ENCODE measurements at places on chromosomes 1 and 21.

DNA sequence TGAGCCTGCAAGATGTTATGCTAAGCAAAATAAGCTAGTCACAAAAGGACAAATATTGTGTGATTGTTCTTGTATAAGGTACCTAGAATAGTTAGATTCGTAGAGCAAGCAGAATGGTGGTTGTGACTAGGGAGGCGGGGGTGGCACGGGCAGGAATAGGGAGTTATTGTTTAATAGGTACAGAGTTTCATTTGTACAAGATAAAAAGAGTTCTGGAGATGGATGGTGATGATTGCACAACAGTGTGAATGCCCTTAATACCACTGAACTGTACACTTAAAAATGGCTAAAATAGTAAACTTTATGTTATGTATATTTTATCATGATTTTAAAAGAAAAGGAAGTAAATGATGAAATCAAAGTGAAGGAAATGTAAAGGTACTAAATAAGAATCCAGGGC, 20.6 kb downstream of the LRRC42 start:
- no peak for DNase-seq

DNA sequence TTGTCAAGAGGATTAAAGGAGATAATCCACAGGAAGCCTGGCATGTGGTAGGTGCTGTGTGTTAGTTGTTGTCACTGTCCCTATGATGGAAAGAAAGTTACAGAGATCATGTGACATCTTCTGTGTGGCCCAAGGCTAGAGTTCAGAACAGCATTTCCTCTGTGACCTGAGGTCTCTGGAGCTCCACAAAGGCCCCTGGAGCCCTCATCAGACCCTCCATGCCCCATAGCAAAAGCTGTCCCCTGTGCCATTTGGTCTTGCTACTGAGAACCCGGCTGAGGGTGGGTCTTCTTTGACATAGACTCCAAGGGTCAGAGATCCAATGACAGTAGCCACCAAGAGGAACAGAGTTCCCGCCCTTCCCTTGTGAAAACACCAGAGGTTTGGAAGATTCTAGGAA, 8.1 kb downstream of the CELA2B start:
- no peak for DNase-seq

- no peak for DNase-seq
Measured at GRCh38 chr1:186634511-186634910, 45.7 kb downstream of the PTGS2 start.

DNA sequence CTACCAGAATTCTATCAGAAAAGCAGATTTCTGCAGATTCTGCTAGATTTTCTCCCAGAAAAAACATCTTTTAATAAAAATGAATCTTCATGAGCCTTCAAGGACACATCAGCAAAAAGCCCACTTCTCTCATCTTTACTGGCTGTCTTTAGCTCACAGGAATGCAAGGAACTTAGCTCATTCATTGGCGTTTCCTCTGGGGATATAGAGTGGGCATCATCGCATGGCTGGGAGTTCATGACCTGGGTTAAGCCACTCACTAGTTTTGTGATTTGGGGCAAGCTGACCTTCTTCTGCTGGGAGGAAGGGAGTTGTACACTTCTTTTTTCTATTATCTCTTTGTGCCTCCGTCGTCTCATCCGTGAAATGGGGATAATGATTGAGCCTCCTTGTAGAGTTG, 149.7 kb downstream of the KAZN start:
- DNase-seq = no peak

DNA sequence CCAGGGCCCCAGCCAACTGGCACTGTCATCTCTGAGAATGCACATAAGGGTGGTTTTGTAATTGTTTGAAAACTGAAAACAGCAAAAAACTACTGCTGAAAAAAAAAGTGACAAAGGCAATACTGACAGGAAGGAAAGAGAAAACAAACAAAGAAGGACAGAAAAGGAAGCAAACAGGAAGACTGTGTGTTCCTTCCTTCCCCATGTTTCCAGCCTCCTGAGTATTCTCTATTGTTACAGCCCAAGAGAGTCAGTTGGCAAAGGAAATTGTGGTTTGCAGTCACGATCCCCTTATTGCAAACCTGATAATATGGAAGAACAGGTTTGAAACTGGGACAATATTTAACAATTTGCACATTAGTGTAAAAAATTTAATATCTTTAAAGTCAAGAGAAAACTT, 1177.6 kb downstream of the PLA2G4A start:
- DNase-seq = no peak

DNA sequence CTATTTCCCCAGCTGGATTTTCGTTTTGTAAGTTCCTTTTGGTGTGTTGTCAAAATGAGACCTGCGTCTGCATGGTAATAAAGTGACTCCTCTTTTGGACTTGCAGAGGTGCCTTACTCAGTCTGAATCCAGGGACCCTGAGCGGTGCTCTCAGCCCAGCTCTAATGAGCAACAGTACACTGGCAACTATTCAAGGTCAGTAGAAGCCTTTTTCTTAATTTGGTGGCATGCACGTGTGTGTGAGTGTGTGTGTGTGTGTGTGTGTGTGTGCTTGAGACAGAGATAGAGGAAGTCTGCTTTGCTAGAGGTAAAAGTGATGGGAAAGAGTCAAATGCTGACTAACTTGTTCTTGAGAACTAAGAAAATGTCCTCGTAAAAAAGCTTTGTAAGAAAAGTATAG, 105.4 kb downstream of the CD247 start:
- no peak for DNase-seq

DNA sequence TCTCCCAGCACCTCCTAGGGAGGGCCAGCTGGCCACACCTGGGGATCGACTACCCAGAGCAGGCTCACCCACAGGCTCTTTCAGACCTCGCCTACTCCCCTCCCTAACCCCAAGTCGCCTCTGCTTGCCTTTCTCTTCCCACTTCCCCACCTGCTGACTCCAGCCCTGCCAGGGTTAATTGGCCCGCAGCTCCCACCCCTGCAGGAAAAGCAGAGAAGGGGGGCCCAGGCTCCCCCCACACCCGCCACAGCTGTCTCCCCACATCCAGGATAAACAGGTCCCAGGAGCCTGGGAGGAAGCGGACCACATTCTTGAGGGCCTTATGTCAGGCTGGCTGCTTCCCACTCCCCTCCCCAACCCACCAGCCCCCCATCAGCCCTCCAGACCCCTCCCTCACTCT, 45.0 kb downstream of the TAS1R2 start:
- no peak for DNase-seq

GRCh38 chr1:205449750-205450443, 5.9 kb downstream of the BLACAT1 start:
- no peak for DNase-seq

- DNase-seq = no peak
Measured at GRCh38 chr1:226404063-226404903, 3.6 kb downstream of the PARP1 start.

DNA sequence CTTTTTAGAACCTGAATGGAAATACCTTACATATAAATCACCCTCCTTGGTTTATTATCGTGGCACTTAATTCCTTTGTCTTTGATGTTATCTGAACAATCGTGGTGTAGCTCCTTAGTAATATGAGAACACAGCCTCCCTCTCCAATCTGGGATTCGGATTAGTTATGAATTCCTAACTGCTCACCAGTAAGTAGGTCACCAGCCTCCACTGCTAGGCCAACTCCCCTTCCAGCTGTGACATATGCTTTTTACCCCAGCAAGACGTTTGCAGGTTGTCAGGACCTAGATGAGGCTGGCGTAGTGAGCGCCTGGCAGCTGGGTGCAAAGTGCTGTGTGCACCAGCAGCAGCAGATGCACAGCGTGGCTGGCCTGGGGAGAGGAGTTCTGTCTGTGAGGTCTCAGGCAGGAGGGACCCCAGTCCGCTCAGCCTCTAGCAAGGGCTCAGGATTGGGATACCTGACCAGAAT, 38.2 kb downstream of the NTPCR start:
- DNase-seq = no peak

All from esophagus squamous epithelium (tissue), 5 donors.